ENCODE measurements at places on chromosomes 11 and 22.

GRCh38 chr11:67687986-67688385 lies 13.6 kb upstream of the ALDH3B2 start:
- DNase-seq, result no peak

GRCh38 chr11:8287703-8288102 lies 24.0 kb upstream of the LMO1 start:
- no peak for DNase-seq

GRCh38 chr11:33015621-33016551 lies at the start of gene DEPDC7:
TSS of gene DEPDC7 (plus strand) at chr11:33015878. CDS start at chr11:33015956, 78 bp downstream.
- peak; percentile 66 for DNase-seq

GRCh38 chr22:42844756-42845155 lies 12.3 kb downstream of the ARFGAP3 start:
- no peak for DNase-seq

- DNase-seq, result no peak
Observed at GRCh38 chr11:86774417-86774816, 25.9 kb upstream of the PRSS23 start.

GRCh38 chr11:103948187-103948763 lies 88.2 kb upstream of the DDI1 start:
- DNase-seq, result no peak

DNA sequence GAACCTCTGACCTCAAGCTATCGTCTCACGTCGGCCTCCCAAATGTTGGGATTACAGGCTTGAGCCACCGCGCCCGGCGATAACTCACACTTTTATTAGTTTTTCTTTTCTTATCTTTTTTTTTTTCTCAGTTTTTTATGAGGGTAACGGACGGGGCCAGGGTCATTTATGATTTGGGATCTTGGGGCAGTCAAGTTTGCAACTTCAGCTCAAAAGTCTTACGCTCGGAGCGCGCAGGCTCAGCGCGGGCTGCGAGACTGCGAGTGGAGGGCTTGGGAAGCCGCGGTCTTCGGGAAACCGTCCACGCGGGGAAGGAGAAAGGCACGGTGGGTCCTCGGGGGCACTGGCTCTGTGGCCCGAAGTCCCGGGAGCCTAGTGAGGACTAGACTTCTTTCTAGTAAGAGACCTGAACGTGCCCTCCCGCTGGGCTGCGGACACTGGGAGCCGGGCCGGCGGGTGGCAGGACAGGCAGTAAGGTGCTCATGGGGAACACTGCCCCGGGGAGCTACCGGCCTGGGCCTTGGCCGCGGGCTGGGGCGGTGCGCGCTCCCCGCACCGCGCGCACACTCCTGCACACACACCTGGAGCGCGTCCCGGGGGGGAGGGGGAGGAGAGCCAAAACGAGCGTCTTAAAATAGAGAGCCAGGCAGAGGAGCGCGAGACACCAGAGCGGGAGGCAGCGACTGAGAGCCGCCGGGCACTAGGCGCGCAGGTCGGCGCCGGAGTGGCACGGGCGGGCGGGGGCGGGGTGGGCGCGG lies 476 bp upstream of the BARX2 start:
- DNase-seq, result no peak

GRCh38 chr22:44460287-44460686 lies 37.7 kb downstream of the RTL6 start:
- peak; percentile 8 for DNase-seq

GRCh38 chr11:116240710-116241109 lies 532.1 kb downstream of the BUD13 start:
- DNase-seq, result no peak

DNA sequence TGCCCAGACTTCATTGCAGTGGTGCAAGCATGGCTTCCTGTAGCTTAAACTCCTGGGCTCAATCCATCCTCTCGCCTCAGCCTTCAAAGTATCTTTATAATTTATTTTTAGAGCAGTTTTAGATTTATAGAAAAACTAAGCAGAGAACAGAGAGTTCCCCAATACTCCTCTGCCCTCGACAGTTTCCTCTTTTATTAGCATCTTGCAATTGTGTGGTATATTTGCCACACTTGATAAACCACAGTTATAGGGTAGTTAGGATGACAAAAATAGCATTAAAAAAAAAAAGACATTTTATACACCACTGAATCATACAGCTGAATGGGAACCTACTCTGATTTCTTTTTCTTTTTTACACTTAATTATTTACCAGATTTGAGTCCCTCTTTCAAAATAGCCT lies 31.2 kb downstream of the MS4A2 start:
- no peak for DNase-seq

- no peak for DNase-seq
Observed at GRCh38 chr11:35146711-35147110, 7.7 kb downstream of the CD44 start.

- no peak for DNase-seq
Observed at GRCh38 chr22:45903355-45904135, 73.4 kb downstream of the WNT7B start.

- no peak for DNase-seq
Observed at GRCh38 chr11:38089726-38090125, 1491.7 kb upstream of the RAG2 start.

- no peak for DNase-seq
Observed at GRCh38 chr11:64001484-64002420, 15.5 kb downstream of the OTUB1 start.

- peak; percentile 52 for DNase-seq
Observed at GRCh38 chr11:66081505-66081904, 11.4 kb downstream of the PACS1 start.

- no peak for DNase-seq
Observed at GRCh38 chr11:123391646-123392348, 38.3 kb upstream of the GRAMD1B start.

GRCh38 chr11:44857490-44858090 lies 93.1 kb downstream of the TP53I11 start:
- DNase-seq, result no peak

GRCh38 chr11:64341429-64341828 lies 1.4 kb downstream of the CCDC88B start:
- no peak for DNase-seq

DNA sequence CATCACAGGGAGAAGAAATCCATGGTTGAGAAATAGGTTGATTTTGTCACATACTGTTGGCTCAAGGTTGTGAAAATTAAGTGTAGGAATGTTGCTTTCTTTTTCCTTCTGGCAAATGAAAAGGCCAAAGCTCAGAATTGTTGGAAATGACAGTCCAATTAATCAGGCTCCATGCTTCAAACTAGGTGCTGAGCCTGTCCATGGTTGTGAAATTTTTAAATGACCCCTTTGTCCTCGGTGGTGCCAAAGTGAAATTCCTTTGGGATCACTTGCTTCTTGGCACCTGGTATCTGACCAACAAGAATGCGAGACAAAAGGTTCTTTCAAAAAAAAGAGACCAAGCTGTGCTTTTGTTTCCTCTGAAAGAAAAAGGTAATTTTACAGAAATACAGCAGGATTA lies 451.9 kb downstream of the ETS1 start:
- DNase-seq, result no peak

DNA sequence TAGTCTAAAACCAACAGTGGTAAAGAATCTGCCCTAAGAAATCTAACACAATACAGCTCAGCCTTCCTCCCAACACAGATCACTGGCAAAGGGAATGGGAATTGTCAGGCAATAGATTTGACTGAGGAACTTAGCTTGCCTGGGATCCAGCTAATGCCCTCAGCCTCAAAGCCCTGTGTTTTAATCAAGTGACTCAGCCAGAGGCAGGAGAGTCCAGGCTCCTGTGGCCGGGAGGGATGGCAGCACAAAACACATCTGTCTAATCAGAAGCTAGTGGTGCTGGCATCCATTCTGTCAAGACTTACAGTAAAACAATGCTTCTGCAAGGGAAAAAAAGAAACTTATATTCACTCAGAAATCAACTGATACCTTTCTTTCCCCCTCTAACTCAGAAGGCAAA lies 5.6 kb downstream of the SYTL2 start:
- no peak for DNase-seq

DNA sequence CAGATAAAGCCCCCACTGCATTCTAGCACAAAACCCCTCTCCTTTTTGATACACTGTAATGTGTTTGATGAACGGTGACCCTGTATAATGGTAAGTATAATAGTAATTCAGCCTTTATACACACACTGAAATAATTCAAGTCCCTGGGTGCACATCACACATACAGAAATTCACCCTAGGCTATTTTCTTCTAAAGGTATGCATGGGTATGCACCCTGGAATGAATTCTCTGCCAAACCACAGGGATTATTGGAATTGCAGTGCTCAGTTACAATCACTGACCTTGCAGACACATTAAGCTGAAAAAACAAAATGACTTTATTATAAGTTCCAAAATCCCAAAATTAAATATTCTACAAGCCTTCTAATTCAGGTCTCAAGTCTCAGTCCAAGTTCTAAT lies 245.9 kb upstream of the FAT3 start:
- no peak for DNase-seq

GRCh38 chr11:121696177-121696871 lies 243.6 kb upstream of the SORL1-AS1 start:
- no peak for DNase-seq

GRCh38 chr22:19517919-19518611 lies 6.1 kb downstream of the CLDN5 start:
- no peak for DNase-seq

DNA sequence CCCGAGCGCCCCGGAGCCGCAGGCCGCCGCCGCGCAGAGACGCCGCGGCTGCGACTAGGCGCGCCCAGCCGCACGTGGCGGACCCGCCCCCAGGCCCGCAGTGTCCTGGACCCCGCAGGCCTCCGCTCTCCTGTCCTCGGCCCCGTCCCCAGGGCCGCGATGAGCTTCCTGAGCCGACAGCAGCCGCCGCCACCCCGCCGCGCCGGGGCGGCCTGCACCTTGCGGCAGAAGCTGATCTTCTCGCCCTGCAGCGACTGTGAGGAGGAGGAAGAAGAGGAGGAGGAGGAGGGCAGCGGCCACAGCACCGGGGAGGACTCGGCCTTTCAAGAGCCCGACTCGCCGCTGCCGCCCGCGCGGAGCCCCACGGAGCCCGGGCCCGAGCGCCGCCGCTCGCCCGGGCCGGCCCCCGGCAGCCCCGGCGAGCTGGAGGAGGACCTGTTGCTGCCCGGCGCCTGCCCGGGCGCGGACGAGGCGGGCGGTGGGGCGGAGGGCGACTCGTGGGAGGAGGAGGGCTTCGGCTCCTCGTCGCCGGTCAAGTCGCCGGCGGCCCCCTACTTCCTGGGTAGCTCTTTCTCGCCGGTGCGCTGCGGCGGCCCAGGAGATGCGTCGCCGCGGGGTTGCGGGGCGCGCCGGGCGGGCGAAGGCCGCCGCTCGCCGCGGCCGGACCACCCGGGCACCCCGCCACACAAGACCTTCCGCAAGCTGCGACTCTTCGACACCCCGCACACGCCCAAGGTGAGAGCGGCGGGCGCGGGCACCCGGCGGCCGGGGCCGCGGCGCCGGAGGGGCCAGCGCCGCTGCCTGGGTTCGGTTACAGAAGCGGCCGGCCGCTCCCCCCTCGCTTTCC lies 528 bp downstream of the WEE1 start:
- DNase-seq, result no peak

DNA sequence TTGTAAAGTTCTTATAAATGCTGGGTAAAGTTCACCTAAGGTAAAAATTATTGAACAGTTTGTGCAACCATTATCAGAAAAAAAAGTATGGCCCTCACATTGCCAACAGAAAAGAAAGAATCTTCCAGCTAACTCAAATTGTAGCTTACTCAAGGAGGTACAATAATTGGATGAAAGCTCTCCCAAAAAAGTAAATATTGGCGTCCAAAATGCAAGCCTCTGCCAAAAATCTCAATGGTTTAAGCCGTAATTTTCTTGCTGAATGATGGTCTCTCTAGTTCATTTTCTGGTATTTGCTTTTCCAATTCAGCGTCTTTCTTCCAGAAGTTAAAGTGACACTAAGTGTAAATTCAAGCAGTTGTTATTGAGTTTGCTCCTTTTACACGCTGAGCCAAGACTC lies 727.3 kb downstream of the LRRC4C start:
- no peak for DNase-seq

GRCh38 chr11:8315463-8315862 lies 51.8 kb upstream of the LMO1 start:
- DNase-seq, result no peak

DNA sequence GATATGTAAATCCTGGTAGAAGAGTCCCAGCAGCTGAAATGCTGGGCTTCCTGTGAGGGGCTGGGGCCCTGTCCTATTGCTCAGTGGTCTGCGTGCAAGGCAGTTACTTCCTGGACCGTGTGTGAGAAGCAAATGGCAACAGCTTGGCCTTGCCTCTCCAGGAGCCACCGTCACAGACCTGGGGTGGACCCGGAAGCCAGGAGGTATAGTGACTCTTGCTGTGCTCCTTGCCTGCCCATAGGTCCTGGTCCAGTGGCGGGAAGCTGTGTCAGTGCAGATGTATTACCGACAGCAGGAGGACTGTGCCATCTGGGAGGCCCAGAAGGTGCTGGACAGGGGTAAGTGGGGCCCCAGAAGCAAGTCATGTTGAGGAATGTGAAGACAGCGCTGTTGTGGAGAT lies 54.3 kb downstream of the PISD start:
- no peak for DNase-seq

GRCh38 chr11:67634366-67635230 lies 4.9 kb upstream of the NUDT8 start:
- no peak for DNase-seq

DNA sequence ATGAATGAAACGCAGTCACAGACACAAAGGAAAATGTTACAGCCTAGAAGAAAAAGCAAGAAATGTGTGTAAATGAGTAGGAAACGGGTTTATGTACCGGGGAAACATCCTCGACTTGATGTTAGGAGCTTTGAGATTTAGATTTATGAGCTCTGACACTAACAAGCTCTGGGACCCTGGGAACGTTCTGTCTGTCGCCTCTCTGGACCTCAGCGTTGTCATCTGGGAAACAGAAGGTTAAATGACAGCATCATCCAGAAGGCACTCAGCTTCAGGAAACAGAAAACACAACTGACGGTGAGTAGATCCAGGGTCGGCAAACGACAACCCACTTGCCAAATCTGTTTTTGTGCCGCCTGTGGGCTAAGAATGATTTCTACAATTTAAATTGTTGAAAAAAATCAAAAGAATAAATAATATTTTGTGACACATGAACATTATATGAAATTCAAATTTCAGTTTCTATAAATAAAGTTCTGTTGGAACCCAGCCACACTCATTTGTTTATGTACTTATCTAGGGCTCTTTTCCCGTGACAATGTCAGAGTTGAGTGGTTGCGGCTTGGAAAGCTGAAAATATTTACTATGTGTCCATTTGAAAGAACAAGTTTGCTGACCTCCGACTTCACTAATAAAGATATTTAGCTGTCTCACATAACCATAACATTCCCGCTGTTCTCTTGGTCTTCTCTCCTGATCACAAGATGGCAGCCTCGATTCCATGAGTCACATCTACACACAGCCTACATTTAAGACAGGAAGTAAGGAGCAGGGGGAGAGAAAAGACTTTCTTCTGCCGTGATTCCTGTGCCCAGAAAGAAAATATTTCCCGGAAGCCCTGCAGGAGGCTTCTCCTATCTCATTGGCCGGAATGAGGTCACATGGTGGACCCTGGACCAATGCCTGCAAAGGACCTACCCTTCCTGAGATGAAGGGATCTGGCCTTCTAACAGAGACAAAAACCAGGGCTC lies 47.1 kb upstream of the SYT13 start:
- DNase-seq, result no peak

- DNase-seq, result no peak
Observed at GRCh38 chr11:23997356-23997755, 499.5 kb upstream of the LUZP2 start.

All from stimulated activated CD4-positive, alpha-beta T cell treated with anti-CD3 and anti-CD28 coated beads, TNF-alpha, amount 100 ng/mL, for 4 hours (primary cell).